A549 treated with AZD2906 at 1 μM for 4 hours (cell line): ENCODE measurements at places on chromosomes 3 and 15. TPM values are rescaled to one million over a fixed set of nuclear protein-coding genes. Genes with fewer than 3 reads are reported as not detected.

Gene NR2E3
- total RNA-seq = 0.16 to 0.34 TPM (median 0.21 TPM) in 5 replicates

Gene C3orf20
- total RNA-seq = 0.02 to 0.07 TPM (median 0.05 TPM) in 3 of 5 replicates, not detected in the others

Gene KCNAB1
- total RNA-seq = not detected in 5 replicates

Gene LYZL4
- not detected in 5 replicates for total RNA-seq

Gene ROBO2
- total RNA-seq = not detected in 5 replicates

Gene HDC
- 0.05 to 0.15 TPM (median 0.12 TPM) in 4 of 5 replicates, not detected in the other for total RNA-seq

Gene LHFPL4
- 0.07 to 0.15 TPM (median 0.10 TPM) in 5 replicates for total RNA-seq

Gene PIGZ
- 1.2 to 1.7 TPM (median 1.4 TPM) in 5 replicates for total RNA-seq

Gene FOXB1
- not detected in 5 replicates for total RNA-seq

Gene BCL2A1
- 7.7 to 13.0 TPM (median 9.7 TPM) in 5 replicates for total RNA-seq

Gene PLXNB1
- total RNA-seq = 12.2 to 18.1 TPM (median 14.4 TPM) in 5 replicates

Gene MNS1
- 1.9 to 3.4 TPM (median 2.6 TPM) in 5 replicates for total RNA-seq

Gene TBC1D2B
- 14.6 to 17.6 TPM (median 15.7 TPM) in 5 replicates for total RNA-seq

Gene GOLGA8K
- 0.31 to 1.2 TPM (median 0.75 TPM) in 5 replicates for total RNA-seq

Gene LTK
- total RNA-seq = 0.05 to 0.20 TPM (median 0.05 TPM) in 5 replicates

Gene PIGBOS1
- 22.3 to 30.5 TPM (median 26.8 TPM) in 5 replicates for total RNA-seq

Gene CPNE4
- 5.0 to 7.5 TPM (median 6.0 TPM) in 5 replicates for total RNA-seq

Gene ETV5
- 24.5 to 29.4 TPM (median 28.4 TPM) in 5 replicates for total RNA-seq

Gene TEX55
- 0.08 TPM in 1 of 5 replicates, not detected in the others for total RNA-seq

Gene FGF12
- total RNA-seq = 0.48 to 0.71 TPM (median 0.65 TPM) in 5 replicates

Gene ANKUB1
- total RNA-seq = not detected in 5 replicates

Gene ENTPD3
- 0.03 TPM in 2 of 5 replicates, not detected in the others for total RNA-seq
